Gastrocnemius medialis (tissue), 4 donors: ENCODE measurements at places on chromosomes 16 and 17.

DNA sequence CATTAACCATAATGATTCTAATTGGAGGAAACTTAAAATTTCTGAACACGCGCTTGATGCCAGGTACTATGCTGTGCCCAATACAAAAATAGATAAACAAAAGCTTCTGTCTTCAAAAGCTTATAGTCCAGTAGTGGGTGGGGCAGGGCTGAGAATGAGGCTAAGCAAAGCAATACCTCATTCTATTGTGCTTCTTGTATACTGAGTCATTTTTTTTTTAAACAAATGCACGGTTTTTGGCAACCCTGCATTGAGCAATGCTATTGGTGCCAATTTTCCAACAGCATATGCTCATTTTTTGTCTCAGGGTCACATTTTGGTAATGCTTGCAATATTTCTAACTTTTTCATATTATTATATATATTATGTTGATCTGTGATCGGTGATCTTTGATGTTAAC is 34.7 kb upstream of the HNF1B start:
- DNase-seq: no peak

DNA sequence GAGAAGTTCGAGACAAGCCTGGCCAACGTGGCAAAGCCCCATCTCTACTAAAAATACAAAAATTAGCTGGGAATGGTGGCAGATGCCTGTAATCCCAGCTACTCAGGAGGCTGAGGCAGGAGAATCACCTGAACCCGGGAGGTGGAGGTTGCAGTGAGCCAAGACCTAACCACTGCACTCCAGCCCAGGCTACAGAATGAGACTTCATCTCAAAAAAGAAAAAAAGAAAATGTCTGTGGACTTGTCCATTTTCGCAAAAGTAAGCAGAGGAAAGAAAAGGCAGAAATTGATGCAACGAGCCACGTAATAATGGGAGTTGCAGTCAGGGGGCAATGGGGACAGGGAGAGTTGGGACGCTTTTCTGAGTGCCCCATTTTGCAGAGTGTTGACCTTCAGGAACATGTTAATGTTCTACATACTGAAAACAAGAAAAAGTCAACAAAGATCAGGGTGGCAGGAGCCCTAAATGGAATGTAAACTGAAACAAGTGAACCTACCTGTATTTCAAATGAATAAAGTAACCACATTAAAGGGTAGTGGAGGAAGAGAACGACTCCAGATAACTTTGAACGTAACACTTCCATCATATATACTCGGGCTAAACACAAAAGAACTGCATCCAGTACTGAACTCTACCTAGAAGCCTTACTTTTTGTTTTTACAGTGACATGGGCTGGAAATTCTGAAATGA is 76.4 kb downstream of the CNGB1 start:
- DNase-seq: no peak

DNA sequence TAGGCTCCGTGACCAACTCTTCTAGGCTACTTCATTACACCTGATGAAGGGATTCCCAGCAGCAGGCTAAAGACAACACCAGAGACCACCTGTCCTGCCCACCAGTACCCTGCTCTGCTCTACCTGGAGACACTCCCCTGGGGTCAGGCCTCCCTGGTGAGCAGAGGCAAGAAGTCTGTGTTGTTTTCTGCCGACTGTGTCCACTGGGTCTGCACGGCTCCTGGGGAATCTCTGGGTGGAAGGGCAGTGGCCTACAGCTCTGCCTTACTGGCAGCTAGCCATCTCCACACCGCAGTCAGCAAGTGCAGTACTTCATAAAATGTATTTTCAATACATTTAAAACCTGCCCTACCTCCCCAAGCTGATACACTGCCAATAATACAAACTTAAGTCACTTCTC is 6.8 kb downstream of the RSL1D1 start:
- DNase-seq: no peak

GRCh38 chr17:5610956-5611355 is 26.6 kb upstream of the NLRP1 start:
- no peak for DNase-seq

DNA sequence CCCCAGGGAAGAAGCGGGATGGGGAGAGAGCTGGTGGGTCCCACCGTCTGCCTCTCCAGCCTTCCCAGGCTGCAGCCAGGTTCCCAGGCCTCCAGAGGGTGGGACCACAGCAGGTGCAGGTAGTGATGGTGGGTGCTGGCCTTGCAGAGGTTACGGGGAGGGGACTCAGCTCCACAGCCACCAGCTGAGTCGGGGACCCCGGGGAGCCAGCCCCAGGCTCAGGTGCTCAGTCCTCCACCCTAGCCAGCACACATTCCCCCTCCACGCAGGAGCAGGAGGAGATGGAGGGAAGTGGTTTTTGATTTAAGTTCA is 5.0 kb downstream of the TP53I13 start:
- peak; percentile 11 for DNase-seq

DNA sequence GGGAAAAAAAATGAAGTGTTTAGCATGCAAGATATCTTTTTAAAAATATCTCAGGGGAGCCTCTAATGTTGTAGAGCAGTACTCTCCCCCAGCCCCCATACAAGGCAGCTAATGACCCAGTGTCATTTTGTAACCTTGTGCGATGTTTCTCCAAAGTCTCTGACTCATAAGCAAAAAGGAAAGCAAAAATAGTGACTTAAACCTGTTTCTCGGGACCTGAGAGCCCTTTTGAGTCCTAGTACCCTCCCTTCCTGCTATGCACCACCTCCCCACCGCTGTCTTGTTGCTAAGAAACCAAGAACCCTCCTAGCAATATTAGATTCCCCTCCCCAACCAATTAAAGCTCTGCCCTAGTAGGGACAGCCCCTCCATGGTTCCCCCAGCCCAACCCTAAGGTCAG is 2.8 kb downstream of the MYCBPAP start:
- DNase-seq: no peak

DNA sequence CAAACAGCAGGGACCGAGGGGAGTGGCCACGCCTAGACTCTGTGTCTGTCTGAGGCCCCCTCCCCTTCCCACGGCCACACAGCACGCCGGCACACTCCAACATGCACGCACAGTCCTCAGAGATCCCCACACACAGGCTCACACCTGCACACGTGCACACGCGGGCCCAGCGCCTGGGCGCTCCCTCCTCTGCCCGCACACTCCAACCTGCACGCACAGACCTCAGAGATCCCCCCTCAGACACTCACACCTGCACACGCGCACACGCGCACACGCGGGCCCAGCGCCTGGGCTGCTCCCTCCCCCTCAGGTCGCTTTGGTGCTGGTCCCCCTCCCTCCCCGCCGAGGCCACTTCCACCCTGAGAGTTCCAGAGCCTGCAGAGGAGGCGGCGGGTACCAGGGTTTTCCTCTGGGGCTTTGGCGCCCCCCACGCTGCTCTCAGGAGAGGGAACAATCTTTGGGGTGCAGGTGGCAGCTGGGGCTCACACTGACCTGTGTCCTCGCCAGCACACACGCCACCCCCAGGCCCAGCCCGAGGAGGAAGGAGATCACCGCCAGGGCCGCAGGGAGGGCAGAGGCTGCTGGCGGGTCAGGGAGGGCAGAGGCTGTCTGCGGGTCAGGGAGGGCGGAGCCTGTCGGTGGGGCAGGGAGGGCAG is 1.6 kb downstream of the CD7 start:
- no peak for DNase-seq

DNA sequence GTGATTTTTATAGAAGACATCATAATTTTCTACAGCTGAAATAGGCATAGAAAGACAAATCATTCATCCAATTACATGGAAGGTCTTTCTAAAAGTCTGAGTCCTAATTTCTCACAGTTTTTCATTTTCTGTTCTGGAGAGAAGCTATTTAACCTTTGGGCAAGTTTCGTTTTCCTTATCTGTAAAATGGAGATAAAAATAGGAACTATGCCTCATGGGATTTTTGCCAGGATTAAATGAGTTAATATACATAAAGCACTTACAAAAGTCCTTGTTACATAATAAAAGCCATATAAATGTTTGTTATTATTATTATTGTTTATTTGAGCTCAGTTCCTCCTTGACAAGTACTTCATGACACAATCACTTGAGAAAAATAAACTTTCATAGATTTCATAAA is 121.4 kb downstream of the SKAP1 start:
- DNase-seq: no peak

DNA sequence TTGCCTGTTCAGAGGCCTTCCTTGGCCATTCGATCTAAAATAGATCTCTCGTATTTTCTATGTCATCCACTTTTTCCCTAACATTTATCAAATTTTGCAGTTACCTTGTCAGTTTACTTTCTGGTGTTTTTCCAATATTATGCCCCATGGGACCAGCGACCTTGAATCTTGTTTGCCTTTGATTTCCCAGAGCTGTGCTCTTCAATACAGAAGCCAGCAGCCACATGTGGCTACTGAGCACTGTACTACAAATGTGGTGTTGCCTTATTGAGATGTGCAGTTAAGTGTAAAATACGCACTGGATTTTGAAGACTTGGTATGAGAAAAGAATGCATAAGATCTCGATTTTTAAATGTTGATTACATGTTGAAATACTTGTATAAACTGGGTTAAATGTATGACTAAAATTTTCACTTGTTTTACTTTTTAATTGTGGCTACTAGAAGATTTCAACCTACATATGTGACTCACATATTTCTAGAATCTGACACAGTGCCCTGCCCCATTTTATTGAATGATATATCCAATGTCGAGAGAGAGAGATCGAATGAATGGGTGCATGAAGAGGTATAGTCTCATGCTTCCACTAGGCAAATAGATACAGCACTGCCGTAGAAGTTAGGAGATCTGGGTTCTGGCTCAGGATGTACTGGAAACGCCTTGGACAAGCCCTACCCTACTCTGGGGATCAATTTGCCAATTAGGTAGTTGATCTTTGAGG is 824 bp upstream of the PSME3 start:
- no peak for DNase-seq

GRCh38 chr17:80531400-80531799 is 13.2 kb upstream of the RPTOR start:
- DNase-seq: no peak

GRCh38 chr16:87792205-87792565 is 26.4 kb upstream of the KLHDC4 start:
- DNase-seq: no peak

GRCh38 chr16:29688172-29688571 is 9.2 kb downstream of the QPRT start:
- DNase-seq: no peak

DNA sequence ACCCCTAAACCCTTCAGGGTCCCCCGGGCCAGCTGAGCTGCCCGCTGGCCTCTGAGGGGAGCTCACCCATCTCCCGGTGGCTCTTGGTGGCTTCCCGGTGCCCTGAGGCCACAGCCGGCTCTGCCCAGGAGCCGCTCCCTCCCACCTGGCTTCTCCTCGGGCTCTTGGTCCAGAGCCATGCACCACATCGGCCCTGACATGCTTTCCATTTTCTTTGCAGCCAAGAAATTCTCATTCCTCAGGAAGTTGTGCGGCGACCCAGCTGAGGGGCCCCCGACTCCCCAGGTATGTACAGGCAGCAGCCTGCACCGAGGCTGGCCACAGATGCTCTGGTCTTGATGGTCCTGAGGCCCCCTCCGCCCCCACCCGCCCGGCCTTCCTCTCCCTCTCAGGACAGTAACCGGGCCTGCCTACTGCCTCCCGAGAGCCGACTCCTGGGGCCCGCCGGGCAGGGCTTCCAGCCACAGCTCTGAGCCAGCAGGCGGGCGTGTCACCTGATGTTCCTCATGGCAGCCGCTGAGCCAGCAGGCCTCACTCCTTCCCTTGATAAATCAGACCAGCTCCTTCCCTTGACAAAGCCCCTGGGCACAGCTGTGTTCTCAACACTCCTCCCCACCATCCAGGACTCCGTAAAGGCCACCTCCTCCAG is 28.4 kb upstream of the ZFPM1 start:
- DNase-seq: no peak

DNA sequence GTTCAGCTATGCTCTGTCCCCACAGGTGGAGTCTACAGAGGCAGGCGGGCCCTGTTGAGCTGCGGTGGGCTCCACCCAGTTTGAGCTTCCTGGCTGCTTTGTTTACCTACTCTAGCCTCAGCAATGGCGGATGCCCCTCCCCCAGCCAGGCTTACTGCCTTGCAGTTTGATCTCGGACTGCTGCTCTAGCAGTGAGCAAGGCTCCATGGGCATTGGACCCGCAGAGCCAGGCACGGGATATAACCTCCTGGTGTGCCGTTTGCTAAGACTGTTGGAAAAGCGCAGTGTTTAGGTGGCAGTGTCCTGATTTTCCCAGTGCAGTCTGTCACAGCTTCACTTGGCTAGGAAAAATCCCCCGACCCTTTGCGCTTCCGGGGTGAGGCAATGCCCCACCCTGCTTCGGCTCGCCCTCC is 89.1 kb downstream of the BCAS3 start:
- no peak for DNase-seq

GRCh38 chr17:55691666-55692065 is 31.0 kb downstream of the TMEM100 start:
- DNase-seq: no peak

DNA sequence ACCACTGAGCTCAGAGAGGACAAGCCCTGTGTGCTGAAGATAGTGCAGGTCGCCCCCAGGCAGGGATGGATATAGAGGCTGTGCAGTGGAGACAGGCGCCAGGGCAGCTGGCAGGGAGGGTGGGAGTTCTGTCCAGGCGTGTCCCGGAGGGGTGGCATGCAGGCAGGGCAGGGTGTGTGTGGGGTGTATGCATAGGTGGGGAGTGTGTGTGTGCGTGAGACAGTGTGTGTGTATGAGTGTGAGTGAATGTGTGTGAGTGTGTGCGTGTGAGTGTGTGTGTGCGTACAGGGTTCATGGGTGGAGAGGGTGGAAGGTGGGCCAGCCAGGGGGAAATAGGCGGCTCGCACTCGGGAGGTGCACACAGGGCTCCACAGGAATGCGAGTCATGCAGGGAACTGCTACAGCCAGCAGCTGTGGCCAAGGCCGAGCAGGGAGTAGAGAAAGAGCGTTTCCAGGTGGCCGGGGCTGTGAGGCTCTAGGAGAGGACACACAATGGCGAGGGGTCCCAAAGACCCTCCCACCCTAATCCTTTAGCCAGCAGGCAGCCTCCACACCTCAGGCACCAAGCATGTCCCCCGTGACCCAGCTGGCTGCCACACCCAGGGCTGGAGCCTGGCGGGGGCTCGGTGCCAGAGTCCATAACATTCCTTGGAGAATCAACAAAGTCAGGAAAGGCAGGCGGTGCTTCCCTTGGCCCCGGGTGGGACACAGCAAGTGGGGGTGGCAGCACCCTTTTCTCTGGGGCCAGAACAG is 4.6 kb downstream of the PLCD3 start:
- DNase-seq: no peak
